ENCODE measurements at places on chromosomes 16 and 17. TPM values are rescaled to one million over a fixed set of nuclear protein-coding genes. Genes with fewer than 3 reads are reported as not detected.

The HOXB9 gene
- 26.0 TPM for total RNA-seq

DNA sequence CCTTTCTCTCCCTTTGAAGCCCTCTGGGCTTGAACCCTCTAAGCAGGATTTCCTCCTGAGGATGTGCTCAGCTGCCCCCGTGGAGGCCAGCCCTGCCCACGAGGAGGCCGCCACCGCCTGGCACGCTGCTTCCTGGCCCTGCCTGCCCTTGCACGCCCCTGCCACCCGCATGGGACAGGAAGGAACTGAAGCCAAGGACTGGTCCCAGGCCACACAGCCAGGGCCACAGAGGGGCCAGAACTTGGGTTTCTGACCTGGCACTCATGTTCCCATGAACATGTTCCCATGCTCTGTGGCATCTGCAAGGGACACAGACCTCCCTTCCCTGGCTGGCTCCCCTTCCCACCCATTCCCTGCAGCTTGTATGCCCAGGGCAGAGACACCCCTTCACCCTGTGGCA, 24.1 kb upstream of the MTSS2 start:
- H3K4me1 ChIP-seq: peaks cover 24% of the 10 kb centered on the region
- DNase-seq: no peak
- H3K4me3 ChIP-seq: no peak overlapping the region
- H3K27me3 ChIP-seq: no peaks in the 10 kb centered on the region
- peaks cover 16% of the 10 kb centered on the region for H3K36me3 ChIP-seq

DNA sequence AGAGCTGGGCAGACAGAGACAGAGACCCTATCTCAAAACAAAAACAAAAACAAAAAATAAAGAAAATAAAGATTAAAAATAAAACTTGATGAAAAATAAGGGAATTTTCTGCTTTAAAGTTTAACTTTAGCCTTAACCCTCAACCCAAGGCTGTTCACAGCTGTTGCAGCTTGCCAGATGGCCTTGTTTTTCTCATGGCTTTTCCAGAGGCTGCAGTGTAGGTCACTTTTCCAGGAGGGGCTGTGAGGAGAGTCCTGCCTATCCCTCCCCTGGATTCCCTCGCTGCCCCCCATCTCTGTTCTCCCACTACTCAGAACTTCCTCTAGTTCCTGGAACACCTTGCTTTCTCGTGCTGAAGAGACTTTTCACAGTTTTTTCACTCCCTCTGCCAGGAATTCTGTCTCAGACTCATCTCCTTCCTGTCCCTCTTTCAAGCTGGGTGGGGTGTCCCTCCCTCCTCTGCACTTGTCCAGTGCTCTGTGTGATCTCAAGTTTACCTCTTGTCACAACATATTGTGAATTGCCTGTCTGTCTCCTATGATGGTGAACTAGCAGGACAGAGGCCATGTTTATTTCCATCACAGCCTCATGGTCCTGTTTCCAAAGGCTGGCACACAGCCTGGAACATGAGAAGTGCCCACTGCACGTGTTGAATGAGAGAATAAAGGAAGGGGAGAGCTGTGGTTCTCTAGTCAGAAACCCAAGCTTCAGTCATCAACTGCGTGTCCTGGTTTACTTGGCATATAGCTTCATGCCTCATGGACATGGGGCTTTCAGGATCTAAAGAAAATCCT, 69.9 kb upstream of the MSI2 start:
- H3K4me3 ChIP-seq: no peak overlapping the region
- H3K27me3 ChIP-seq: peaks cover 24% of the 10 kb centered on the region
- no peak for DNase-seq
- no peak overlapping the region for H3K27ac ChIP-seq
- no peaks in the 10 kb centered on the region for H3K4me1 ChIP-seq

DNA sequence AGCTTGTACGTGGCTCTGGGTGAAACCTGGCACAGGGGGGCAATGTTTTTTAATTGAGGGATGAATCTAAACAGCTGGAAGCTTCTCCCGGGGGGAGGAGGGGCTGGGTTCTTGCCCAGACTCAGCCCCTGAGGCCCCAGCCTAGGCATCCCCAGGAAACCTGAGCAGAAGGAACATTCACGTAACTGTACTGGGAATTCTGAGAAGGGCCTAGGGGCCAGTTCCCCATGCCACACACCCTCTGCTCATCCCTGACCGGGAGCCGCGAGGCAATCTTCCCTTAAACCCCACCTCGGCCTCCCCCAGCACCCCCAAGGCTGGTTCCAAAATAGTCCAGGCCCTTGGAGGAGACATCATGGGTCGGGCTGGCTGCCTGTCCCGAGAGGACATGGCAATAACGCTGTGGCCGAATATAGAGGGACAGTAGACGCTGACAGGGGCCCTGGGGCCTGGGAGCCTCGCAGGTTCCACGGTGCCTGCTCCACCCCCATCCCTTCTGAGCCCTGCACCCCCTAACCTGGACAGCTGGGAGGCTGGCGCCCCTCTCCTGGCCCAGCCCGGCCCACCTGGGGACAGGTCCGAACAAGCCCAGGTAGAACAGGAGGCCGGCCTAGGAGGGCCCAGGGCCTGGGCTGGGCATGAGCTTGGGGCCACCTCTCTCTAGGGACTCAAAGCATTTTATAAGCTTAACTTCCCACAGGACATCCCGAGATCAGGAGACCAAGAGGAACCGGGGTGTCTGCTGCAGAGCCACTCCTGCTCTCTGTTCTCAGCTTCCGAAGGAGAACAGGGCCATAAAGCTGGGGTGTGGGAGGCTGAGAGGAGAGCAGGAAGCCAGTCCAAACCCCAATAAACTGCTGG, 83.2 kb upstream of the TOB1 start:
- DNase-seq: no peak
- no peaks in the 10 kb centered on the region for H3K27me3 ChIP-seq
- peaks cover 36% of the 10 kb centered on the region for H3K36me3 ChIP-seq

- peaks cover 34% of the 10 kb centered on the region for H3K36me3 ChIP-seq
- peak overlapping the region; percentile 85 for H3K27ac ChIP-seq
- H3K27me3 ChIP-seq: no peaks in the 10 kb centered on the region
- peak overlapping the region; percentile 68 for H3K4me3 ChIP-seq
- no peak for DNase-seq
These were observed 29.7 kb upstream of the ITGA3 start for GRCh38 chr17:50026046-50026675.

Measured in Calu3 (cell line).